ENCODE measurements at places on chromosomes 11 and 22.

DNA sequence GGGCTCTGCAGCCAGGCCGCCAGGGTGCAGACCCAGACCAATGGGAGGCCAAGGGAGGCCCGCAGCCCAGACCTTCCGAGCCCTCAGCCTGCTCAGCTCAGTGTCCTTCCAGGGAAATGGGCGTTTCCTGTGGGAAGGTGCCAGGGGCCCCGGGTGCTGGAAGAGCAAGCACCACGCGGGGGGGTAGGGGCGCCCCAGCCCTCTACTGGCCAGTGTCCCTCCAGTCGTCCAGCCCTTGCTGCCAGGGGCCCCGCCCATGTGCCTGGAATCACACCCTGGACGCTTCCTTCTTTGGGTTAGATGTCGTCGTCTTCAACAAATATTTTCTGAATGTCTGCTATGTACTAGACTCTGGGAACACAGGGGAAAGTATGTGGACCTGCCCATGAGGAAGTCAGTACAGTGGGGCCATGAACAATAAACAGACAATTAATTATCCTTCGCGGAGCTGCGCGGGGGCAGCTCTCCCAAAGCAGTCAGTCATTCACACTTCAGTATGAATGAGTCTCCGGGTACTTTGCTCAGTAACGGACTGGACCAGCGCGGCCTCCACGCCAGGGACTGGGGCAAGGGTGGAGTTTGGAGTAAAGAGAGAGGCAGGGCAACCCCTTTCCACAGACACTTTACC lies 60.2 kb downstream of the CDKN1C start:
- peak; percentile 10 for DNase-seq

DNA sequence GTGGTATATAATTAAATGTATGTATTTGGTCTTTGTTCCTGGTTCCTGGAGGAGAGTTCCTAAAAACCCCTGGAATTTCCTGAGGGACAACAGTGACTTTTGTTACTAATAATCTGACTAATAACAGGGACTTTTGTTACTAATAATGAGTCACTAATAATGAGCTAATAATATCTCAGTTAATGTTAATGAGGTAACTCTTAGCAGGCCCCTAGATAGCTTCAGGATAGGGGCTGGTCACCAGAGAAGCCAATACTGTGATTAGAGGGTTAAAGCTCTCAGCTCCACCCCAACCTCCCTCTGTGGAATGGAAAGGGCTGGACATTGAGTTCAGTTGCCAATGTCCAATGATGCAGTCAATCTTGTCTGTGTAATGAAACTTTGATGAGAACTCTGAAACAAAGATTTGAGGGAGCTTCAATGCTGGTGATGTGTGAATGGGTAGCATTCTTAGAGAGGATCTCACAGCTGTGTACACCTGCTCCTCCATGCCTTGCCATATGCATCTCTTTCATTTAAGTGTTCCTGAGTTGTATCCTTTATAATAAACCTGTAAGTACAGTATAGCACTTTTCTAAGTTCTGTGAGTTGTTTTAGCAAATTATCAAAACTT lies 1431.4 kb upstream of the TENM4 start:
- no peak for DNase-seq

- no peak for DNase-seq
Observed at GRCh38 chr11:64762674-64763525, 3.1 kb upstream of the PYGM start.

- DNase-seq = no peak
Observed at GRCh38 chr11:110250168-110250567, 46.2 kb downstream of the RDX start.

DNA sequence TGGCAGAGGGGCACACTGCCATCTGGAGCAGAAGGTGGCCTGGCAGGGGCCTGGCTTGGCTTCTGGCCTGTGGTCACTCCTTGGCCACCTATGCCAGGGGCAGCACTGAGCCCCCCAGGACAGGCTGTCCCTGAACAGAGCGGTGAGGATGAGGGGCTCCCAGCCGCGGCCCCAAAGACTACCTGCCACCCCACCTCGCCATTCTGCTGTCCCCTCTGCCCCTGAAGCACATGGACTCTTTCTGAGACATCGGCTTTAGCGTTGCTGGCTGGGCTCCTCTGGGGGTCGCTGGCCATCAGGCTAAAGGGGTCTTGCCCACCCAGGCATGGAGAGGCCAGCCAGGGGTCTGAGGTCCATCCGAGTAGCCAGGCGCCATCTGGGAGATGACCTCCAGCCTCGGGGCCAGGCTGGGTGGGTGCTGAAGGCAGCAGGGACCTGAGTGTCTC lies 87.8 kb downstream of the WNT7B start:
- DNase-seq = no peak

GRCh38 chr11:94857337-94857736 lies 89.2 kb downstream of the AMOTL1 start:
- no peak for DNase-seq

GRCh38 chr11:17734986-17735817 lies 621 bp downstream of the KCNC1 start:
- DNase-seq = peak; percentile 26
